ENCODE measurements at places on chromosomes 4 and X.

GRCh38 chr4:174222266-174222872, 61.1 kb downstream of the FBXO8 start:
- DNase-seq = no peak

DNA sequence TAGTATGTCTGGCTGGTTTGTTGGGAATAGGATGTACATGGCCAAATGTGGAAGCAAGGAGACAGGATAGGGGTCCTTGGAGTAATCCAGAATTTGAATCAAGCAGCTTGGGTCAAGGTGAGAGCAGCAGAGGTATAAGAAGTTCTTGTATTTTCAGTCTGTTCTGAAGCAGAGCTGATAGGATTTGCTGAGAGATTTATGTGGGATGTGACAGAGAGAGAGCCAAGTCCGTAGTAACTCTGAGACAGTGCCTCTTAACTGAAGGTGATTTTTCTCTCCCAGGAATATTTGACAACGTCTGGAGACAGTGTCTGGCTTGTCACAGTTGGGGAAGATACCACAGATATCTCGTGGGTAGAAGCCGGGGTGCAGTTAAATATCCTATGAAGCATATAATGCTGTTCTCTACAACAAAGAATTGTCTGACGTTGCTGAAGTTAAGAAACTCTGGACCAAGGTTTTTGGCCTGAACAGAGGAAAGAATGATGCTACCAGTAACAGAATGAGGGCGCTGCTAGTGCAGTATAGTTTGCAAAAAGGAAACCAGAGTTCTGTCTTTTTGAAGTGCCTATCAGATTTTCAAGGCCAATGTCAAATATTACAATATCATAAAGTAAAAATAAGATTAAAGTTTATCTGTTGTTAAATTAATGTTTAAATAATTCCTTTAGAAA, 184.0 kb downstream of the ARHGAP24 start:
- DNase-seq = no peak

DNA sequence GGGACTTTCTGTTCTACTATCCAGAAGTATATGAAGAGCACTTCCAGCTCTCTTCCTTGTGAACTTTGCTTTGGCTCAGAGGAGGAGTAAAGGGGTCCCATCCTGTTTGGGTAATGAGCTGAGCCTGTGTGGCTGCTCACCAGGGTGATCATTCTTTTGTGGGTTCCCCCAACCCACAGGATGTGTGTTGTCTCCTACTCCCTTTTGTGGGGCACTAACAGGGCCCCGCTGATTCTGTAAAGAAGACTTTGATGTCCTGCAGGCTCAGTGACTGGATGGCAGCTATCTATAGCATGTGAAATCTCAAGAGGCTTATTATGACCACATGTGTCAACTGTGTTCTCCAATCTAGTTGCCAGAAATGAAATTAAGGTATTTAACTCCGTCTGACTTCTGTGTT, 40.8 kb downstream of the ZNF518B start:
- DNase-seq = no peak

DNA sequence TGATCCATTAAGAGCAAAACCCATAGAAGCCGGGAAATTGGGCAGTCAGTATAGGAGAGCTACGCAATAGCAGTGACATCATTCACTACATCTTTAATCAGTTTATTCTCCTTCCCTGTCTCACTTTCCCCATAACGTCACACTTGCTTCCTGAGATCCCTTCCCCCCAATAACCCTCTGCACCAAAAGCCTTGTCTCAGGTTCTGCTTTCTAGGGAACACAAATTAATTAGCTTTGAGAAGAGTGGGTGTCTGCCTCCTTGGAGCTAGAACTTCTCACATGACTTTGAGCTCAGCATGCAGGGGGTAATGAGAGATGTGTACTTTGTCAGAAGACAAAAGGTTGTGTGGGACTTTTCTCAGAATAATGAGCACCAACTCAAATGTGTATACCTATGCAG, 128.3 kb upstream of the MAOA start:
- DNase-seq = no peak

GRCh38 chrX:10949541-10949940, 161.6 kb upstream of the HCCS start:
- DNase-seq = no peak

DNA sequence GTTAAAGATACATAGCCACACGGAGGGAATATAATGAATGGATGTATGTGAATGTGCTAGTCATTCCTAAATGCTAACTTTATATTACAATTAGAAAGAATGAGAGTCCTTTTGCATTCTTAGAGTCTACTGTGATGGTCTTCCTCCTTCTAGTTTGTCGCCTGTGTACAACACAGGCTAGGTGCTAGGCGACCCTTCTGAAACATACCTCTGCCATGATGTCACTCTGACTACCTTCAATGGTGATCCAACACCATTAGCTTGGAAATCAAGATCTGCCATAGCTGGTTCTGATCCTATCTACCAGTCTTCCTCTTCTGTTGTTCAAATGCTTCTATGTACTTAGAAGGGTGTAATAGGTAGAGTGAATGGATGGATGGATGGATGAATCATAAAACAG, 151.2 kb downstream of the MGST2 start:
- DNase-seq = no peak

- DNase-seq = no peak
Observed at GRCh38 chr4:141090473-141090872, 42.8 kb downstream of the RNF150 start.

- no peak for DNase-seq
Observed at GRCh38 chr4:26060286-26060685, 146.3 kb downstream of the SMIM20 start.

DNA sequence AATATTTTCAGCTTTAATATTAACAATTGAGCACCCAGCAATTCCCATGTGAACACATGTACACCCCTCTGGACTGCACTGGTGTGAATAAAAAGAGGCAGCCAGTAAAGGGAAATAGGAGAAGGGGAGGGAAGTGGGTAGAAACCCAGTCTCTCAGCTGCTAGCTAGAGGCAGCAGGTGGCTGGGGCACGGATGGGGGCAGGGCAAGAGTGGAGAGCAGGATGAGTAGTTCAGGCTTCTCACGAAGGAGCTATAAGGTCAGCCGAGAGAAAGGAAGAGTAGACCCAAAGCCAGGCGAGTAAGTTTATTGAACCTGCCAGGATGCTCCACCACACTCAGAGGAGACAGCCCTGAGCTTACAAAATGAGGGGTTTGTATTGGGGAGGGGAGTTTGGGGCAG, 184.8 kb upstream of the MTMR8 start:
- no peak for DNase-seq
